Sigmoid colon (tissue), 7 donors: ENCODE measurements at places on chromosomes 1 and 21. TPM values are rescaled to one million over a fixed set of nuclear protein-coding genes. Genes with fewer than 3 reads are reported as not detected.

HPCAL4 gene
- polyA plus RNA-seq, result not detected

APCS gene
- polyA plus RNA-seq, result not detected

NHLH2 gene
- not detected for polyA plus RNA-seq

LORICRIN gene
- 0.06 TPM for polyA plus RNA-seq

ATAD3C gene
- 1.5 TPM for polyA plus RNA-seq

SERTAD4 gene
- 0.60 TPM for polyA plus RNA-seq

C1orf115 gene
- polyA plus RNA-seq, result 197 TPM

OR2L13 gene
- polyA plus RNA-seq, result not detected

MANEAL gene
- 0.60 TPM for polyA plus RNA-seq

NIT1 gene
- 66.6 TPM for polyA plus RNA-seq

HSF2BP gene
- polyA plus RNA-seq, result 0.60 TPM

ACTN2 gene
- 1.2 TPM for polyA plus RNA-seq

OR2T11 gene
- polyA plus RNA-seq, result not detected

GJC2 gene
- polyA plus RNA-seq, result 0.99 TPM

CELA2A gene
- not detected for polyA plus RNA-seq

EDARADD gene
- not detected for polyA plus RNA-seq

FCGR2B gene
- 15.9 TPM for polyA plus RNA-seq

IFI44 gene
- polyA plus RNA-seq, result 29.5 TPM

UBL4B gene
- polyA plus RNA-seq, result not detected

GJA8 gene
- not detected for polyA plus RNA-seq

LIN28A gene
- polyA plus RNA-seq, result not detected

DNAI4 gene
- 8.4 TPM for polyA plus RNA-seq

MX1 gene
- polyA plus RNA-seq, result 13.2 TPM

SLAMF1 gene
- polyA plus RNA-seq, result not detected
